ENCODE measurements at places on chromosomes 11 and 22.

DNA sequence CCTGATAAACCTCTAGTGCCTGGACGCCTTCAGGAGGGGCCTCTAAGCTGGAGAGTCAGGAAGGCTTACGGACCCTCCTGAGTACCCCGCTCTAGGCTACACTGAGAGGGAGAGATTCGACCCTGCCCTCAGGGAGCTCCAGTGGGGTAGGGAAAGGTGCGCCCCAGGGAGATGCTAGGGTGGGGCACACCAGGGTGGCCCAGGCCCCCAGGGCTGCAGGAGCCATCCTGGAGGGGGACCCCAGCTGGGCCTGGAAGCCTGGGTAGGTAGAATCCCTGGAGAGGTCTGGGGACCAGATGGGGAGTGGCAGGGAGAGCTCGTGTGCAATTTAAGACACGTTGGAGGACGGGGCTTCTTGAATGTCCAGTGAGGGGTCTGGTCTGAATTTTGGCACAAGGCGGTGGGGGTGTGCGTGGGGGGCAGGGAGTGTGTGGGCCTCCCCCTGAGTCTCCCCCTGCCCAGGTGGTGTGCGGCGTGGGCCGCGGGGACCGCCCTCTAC is 4.7 kb downstream of the CARNS1 start:
- DNase-seq: no peak

GRCh38 chr11:3091081-3091845 is 34.0 kb upstream of the CARS1 start:
- no peak for DNase-seq

GRCh38 chr22:43129426-43130425 is 13.5 kb downstream of the MCAT start:
- no peak for DNase-seq

DNA sequence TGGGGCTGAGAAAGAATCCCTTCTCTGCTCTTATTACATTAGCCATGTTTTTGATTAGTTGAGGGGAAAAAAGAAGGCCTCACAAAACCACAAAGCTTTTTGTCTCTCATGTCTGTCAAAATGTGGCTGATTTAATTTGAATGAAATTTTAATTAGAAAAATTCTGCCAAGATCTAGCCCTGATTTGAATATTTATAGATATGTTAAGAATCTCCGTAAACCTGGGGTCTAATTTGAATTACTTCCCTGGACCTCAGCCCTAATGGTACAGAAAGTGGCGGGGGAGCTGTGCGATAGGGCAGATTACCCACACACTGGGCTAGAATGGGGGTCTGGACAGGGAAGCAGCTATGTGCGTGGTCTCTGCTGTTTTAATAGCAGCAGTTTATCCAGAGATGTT is 141.3 kb upstream of the TTC12 start:
- DNase-seq: no peak

GRCh38 chr11:6027501-6027900 is 3.1 kb downstream of the OR56A1 start:
- DNase-seq: no peak

GRCh38 chr11:2558397-2558796 is 113.6 kb downstream of the KCNQ1 start:
- no peak for DNase-seq

- DNase-seq: no peak
Measured at GRCh38 chr11:94635072-94635471, 67.9 kb downstream of the PIWIL4 start.

DNA sequence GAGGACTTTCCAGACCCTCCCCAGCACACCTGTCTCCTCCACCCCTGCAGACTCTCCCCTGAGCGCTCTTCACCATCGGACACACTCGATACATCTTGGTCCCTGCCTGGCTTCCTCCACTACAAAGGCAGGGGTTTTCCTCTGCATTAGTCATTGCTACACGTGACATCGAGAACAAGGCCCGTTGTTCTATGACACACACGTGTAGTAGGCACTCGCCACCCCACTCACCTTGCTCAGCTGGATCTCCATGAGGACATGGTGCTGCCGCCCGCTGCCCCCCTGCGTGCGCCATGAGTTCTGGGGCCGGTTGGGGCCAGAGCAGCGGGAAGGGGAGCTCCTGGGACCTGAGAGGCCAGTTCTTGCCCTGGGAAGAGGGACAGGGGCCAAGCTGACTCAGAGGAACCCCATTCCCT is 16.7 kb downstream of the ATG2A start:
- DNase-seq: peak; percentile 56

GRCh38 chr11:5380740-5381342 is 2.8 kb upstream of the OR51M1 start:
- no peak for DNase-seq

- DNase-seq: no peak
Measured at GRCh38 chr22:40203572-40203971, 25.8 kb downstream of the TNRC6B start.

DNA sequence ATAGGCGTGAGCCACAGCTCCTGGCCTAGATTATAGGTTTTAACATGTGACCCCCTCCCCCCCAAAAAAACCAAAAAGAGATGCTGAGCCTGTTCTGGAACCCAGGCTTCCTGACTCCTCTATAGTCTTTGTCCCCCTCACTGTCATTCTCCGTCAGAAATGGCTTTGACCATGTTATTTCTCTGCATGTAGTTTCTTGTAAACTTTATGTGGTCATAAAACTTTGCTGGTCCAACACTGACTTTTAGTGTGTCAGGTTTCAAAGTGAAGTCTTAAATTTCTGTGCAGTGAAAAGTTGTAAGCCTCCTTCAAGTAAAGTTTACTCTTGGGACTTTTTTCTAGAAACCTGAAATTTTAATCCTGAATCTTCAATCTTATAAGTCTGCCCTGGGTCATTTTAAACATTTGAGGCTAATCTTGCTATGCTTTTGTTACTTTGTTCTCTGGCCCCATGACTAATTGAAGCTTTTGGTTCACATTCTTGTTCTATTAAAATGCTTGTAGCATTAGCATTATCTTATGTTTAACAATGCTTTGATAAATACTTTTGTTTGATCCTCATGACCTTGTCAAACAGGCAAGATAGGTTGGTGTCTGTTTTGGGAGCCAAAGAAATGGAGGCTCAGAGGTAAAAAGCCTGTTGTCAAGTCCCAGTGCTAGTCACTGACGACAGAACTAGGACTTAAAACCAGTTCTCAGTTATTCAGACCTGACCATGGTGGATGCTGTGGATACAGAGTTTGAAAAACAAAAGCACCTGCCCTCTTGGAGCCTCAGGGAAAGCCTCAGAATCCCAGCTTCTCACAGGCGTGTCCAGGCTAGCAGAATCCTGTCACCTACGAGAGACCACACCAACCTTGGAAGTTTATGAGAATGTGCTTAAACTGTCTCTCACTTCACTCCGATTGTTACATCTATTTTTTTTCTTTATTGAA is 87.7 kb upstream of the HORMAD2 start:
- DNase-seq: no peak

DNA sequence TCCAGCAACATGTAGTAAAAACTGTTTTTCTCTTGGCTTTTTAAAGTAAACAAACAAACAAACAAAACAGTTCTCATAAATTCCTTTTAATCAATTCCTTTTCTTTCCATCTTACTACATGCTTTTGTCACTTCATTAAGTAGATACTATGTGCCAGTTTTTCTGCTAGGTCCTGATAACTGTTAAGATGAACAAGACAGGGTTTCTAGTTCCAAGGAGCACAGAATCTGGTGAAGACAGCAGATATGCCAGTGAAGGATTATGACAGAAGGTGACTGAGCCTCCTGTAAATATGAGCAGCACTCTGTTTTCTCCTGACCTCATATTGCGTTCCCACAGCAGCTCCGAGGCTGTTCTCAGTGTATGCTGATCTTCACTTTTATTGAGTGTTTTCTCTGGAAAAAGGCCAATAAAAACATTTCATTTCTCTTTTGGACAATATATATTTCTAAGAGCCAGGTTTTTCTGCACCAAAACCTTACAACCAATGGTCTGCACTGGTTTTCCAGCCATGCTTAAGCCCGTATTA is 45.8 kb downstream of the HEPHL1 start:
- DNase-seq: no peak

DNA sequence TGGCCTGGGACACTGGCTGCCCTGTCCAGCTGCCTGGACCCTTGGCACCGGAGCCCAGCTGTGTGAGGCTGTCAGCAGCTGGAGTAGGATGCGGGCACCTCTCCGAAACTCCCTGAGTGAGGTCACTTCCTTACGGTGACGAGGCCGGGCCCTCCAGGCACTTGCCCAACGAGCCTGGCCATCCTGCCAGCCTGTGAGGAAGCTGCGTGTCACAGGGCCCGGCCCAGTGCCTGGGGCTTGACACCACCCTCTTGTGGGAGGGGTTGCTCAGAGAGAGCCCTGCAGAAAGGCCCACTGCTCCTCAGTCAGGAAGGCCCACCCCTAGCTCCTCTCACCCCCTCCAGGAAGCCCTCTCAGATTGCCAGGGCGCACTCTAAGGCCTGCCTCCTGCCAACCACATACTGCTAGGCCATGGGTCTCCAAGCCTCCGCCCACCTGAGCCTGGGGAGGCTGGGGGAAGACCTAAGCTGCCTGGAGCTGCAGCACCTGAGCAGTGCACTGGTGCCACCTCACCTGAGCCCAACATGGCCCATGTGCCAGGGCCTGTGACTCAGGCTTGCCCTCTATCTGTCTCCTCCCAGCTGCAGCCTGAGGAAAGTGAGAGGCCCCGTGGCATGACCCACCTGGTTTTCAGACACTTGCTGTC is 4.3 kb upstream of the PHLDA2 start:
- no peak for DNase-seq

DNA sequence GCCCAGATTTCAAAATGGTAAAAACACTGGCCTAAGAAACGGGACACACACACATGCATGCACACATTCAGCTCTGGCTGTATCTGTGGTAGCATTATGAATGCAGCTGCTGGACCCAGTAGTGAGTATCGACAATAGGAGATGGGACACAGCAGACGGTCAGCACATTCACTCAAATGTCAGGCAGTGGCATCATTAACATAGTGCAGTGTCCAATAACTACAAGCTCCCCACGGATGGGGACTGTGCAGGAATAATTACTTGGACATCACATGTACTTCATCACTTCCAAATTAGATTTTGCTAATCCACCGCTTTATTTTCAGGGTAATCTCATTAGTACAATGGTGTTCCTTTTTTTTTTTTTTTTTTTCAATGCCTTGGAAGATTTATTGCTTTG is 109.5 kb downstream of the FANCF start:
- DNase-seq: no peak

GRCh38 chr11:73285721-73286120 is 13.6 kb downstream of the P2RY6 start:
- DNase-seq: no peak

GRCh38 chr22:42856179-42856864 is 751 bp downstream of the ARFGAP3 start:
- peak; percentile 31 for DNase-seq

DNA sequence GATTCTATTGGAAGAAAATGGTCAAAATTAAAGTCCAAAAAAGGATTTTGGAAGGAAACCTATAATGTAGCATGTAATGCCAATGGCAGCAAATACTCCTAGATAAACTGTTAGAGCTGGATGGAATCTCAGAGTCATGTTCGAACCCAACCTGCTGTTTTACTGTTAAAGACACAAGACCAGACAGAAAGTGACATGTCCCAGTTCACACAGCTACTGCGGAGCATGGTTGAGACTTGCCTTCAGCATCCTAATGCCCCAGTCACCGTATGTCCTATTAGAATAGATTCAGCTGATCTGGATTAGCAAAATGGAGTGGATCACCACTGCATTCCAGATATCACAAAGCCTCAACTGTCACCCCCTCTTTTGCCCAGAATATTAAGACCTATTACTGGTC is 14.9 kb downstream of the PISD start:
- DNase-seq: no peak

DNA sequence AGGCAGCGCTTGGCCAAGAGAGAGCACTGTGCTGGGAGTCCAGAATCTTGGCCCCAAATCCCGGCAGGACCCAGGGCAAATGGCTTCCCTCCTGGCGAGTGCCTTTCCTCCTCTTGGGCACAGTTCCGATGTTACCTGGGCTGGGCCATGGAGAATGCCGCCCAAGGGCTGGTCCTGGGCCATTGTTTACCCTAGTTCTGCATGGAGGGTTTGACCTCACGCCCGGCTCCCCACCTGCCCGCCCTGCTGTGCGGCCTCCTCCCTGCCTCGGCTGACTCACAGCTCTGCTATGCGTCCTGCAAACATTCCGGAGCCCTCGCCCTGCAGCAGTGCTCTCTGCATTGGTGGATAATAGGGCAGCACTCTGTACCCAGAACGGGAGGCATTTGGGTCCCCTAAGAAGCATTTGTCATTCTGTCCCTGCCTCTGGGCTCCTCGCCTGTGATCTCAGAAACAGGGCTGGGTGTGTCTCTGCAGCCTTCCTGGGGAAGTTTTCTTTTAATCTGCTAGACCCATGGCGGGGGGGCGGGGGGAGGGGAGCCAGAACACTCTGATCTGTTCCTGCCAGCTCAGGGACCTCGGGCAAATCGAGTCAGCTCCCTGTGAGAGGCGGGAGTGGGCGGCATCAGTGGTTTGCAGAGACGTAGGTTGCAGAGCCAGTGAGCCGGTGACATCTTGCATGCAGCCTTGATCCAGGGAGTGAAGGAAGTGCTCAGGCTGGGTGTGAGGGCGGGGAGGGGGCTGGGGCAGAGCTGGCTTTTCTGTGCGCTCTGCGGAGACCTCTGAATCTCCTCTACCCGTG is 32.9 kb upstream of the SMIM38 start:
- DNase-seq: peak; percentile 27

GRCh38 chr11:46275964-46276641 is 1.4 kb upstream of the CREB3L1 start:
- no peak for DNase-seq

GRCh38 chr22:45469281-45470073 is 33.2 kb upstream of the FBLN1 start:
- no peak for DNase-seq

DNA sequence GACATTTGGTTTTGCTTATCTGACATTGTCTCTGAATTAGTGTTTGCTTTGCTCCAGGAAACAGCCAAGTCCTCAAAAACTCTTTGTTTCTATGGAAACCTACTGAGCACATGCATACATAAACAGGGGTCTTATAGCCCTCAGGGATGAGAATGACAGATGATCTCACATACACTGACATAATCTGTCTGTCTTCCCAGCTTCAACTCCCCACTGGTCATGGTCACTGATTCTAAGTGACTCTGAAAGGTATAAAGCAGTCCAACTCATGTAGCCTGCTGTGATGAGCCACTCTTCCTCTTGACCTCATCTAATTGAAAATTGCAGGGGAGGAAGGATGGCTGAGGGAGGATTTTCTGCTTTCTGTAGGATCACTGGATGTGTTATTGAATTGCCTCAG is 12.6 kb downstream of the ZNF143 start:
- DNase-seq: no peak
